ENCODE measurements at places on chromosomes 2 and 18. TPM values are rescaled to one million over a fixed set of nuclear protein-coding genes. Genes with fewer than 3 reads are reported as not detected.

GRCh38 chr2:173231042-173231441 is 123.6 kb upstream of the CDCA7 start:
- no peak for DNase-seq

Gene XRCC5
- 191 TPM for total RNA-seq

DNA sequence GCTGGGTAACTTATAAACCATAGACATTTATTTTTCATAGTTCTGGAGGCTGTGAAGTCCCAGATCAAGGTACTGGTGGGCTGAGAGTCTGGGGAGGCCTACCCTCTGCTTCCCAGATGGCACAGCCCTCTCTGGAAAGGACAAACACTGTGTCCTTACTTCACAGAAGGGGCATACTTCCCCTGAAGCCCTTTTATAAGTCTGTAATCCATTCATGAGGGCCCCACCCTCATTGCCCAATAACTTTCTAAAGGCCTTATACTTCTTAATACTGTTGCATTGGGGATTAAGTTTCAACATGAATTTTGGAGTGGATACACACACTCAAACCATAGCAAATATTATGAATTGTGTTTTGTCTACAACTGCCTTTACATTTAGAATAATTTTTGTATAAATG is 36.0 kb downstream of the ATIC start:
- DNase-seq: no peak

DNA sequence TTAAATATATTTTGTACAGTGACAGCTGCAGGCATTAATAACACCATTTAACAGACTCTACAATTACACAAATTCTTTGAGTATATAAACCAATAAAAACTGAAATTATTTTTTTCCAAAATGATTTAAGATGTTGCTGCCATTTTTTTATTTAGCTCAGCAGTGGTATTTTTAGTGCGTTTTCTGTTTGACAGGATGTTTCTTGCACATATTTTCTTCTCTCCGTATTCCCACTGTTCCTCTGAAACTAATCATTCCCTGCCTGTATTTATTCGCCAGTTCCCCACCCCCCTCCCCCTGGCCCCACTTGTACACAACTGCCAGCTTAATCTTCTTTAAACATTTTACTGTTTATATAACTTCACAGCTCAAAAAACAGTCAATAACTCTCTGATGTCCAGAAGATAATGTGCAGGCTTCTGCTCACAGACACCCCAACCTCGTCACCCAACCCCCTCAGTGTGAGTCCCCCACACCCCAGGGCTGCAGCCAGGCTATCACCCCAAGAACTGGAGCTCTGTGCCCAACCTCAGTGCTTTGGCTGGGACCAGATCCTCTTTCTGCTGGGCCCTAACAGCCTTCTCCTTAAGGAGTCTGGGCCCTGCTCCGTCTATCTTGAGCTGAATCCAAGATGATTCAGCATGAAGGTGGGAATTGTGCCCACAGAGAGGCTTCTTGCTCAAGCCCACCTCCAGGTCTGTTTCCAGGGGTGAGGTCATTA is 41.6 kb upstream of the MAP4K4 start:
- DNase-seq: no peak

Gene TSPYL6
- not detected for total RNA-seq

DNA sequence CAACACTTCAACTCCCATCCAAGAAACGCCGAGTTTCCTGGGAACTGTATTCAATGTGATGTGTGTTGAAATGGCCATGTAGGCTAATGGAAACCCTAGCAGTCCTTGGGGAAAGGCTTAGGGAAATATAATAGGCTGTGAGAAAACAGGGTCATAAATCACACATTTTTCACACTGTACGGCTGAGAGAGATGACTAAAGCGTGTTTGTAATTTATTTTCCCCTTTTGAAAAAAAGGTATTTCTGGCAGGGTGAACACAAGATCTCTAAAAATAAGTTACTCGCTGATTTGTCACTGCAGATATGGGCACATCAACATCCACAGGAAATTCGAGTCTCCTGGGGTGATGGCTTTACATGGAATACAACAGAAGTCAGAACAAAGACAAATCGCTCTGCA is 109.6 kb upstream of the ST6GAL2 start:
- no peak for DNase-seq

All from mammary epithelial cell (primary cell).